ENCODE measurements at places on chromosomes 7 and 10.

- DNase-seq = no peak
These were observed 154.6 kb upstream of the NPVF start for GRCh38 chr7:25382869-25383268.

DNA sequence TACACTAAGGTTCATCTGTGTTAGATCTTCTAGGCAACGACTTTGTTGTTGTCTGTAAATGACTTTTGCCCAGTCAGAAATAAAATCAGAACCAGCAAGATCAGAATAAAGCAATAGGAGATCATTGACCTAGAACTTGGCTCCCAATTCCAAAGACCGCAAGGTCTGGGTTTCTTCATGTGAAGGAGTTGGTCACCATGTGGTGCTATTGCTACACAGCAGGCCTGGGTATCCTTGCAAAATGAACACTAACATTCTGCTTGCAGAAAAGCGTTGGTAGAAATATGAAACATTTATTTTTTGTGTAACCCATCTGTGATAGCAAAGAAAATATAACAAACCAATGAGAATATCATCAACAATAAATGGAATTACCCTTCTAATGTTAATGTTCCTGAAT, 831.0 kb downstream of the NXPH1 start:
- DNase-seq = no peak

DNA sequence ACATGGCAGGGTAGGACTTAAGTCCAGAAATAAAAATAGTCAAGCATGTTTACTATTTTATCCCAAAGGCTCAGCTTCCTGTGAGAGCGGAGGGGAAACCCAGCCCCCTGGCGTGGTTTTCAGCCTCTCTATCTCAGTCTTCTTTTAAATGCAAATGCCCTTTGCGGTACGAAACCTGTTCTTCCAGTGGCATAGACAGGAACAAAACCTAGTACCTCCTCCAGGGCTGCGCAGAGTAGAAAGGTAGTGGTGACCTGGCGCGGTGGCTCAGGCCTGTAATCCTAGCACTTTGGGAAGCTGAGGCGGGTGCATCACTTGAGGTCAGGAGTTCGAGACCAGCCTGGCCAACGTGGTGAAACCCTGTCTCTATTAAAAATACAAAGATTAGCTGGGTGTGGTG, 181.3 kb upstream of the FOXK1 start:
- no peak for DNase-seq

DNA sequence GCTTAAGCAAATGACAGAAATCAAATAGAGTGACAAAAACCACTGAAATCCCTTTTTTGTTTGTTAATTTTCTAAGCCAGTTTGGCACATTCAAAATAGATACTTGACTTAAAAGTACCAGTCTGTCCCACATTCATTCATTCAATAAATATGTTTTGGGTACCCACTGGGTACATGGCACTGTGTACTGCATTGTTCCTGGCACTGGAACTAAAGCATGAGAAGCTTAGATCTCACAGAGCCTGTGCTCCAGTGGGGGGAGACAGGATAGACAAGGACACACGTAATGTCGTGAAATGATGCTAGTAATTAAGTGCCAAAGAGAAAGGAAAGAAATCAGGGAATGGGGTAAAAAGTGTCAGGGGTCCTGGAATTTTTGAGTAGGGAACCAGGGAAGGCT, 13.0 kb downstream of the MTURN start:
- DNase-seq = no peak

DNA sequence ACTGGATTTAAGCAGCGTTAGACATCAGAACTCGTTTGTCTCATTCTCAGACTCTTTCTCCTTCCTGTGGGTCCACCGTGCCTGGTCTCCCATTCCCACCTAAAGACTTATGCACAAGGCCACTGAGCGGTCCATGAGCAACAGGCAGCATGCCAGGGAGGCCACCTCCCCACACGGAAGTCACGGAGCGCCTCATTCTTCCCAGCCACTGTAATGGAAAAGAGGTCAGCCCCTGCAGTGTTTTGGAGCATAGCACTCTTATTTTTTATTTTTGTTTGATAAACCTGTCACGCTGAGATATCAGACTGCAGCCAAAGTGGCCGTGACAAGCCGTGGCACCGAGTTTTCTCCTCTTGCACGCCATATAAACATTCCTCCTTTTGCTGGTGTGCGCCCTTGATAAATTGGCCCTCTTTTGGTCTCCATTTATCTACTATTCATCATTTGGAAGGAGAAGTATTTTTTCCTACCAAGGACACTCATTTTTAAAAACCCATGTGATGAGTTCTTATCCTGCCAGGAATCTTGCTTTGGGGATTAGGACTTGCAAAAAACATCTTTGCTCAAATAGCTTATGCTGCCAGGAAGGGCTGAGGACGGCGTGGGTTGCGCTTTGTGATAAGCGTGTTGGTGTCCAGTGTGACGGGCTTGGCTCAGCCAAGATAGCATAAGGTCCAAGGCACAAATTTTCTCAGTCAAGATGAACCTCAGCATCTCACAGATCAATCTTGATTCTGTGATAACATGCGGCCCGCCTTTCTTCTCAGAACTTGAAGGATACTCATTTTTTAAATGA, 206.0 kb downstream of the CCDC3 start:
- no peak for DNase-seq

- DNase-seq = no peak
These were observed 362.8 kb upstream of the MBL2 start for GRCh38 chr10:53135213-53135896.

DNA sequence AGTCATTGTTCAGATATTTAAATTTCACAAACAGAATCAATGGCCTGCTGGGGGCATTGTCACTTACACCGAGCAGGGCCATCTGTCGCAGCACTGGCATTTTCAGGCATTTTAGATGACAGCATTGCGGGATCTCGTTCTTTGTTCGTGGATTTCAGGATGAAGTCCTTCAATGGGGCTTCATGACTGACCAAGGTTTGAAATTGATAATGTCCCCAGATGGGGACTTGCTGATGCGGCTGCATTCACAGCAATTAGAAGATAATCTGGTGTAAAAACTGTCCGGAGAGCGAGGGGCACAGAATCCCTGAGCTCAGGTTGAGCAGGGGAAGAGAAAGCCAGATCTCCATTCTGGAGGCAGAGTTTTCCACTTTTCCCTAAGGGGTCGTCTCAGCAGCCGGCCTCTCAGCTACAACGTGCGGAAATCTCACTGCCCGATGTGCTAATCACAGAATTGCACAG, 1.9 kb upstream of the C7orf33 start:
- no peak for DNase-seq

- DNase-seq = no peak
These were observed 708 bp upstream of the GPR85 start for GRCh38 chr7:113087071-113087998.

- DNase-seq = no peak
These were observed 8.0 kb downstream of the AASS start for GRCh38 chr7:122136078-122136477.

- DNase-seq = no peak
These were observed 30.7 kb upstream of the INMT start for GRCh38 chr7:30721211-30721610.

DNA sequence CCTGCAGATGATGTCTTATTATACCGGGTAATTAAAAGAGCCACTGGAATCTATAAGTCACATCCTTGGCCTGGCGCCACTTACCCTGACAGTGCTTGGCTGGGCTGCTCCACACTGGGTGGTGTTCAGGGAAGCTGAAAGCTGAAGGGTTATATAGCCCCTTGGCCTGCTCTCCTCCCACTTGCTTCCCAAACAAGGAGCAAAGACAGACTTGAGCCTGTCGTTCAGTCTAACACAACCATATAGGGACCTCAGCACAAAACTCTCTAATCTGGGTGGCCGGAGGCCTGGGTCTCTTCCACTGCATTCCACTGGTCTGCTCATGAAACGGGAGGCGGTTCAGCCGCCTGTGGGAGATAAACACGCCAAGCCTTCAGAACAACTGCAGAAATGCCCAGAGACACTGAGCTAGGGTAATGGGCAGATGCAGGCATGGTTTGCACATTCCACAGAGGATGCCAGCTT, at the start of gene ACTA2:
ACTA2 (minus strand) TSS at position 127 of the 465 bp plus-strand sequence. CDS start 3,843 bp downstream, outside the sequence.
- no peak for DNase-seq

GRCh38 chr10:10613656-10614244, 403.9 kb upstream of the CELF2 start:
- DNase-seq = no peak

DNA sequence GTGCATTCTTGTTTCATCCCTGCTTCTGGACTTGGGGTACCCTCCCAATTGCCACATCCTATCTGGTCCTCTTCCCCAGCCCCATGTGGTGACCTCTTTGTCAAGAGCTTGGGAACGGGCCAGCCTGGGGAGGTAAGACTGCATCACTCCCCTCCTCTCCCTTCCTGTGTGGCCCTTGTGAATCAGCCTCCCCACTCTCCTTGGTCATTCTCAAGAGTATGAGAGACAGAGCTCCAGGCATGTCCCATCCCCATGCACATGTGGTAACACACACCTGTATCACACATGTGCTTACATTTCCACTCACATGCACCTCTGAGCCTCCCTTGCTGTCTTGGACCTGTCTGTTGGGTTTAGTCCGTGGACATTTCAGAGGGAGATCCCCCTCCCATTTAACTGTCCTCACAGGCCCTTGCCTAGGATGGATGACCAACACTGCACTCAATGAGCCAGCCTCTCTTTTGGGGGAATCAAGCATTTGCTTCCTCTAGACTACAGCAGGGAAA, 2.6 kb downstream of the MRPL43 start:
- no peak for DNase-seq

DNA sequence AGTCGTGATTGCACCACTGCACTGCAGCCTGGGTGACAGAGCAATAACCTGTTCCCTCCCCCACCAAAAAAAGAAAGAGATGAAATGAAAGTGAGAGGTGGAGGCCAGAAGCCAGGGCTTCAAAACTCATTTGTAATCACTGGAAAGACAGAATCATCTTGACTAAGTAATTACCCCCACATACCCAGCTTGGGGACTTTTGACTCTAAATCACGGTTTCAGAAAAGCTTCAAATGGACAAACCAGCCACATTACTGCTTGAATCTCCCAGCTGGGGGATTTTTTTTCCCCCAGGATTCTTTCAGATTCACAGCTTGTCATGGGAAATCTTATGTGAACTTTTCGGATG, 361.0 kb downstream of the FRMD4A start:
- no peak for DNase-seq

DNA sequence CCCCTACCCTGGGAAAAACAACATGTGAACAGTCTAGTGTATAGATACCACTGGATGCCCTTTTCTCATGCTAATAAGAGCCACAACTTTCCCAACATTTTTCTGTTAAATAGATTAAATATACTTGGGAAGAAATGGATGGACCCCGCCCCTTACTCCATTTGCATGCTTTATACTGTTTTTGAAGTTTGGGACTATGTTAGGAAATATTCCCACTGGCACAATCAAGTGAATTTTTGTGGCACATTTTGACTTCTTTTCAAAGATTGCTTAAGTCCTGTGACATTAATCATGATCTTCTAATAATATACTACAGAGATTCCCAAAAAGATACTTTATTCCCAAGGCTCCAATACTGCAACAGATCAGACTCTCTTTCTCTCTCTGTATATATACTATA, 216.6 kb downstream of the TWIST1 start:
- no peak for DNase-seq

GRCh38 chr10:77746047-77746707, 108.6 kb upstream of the KCNMA1 start:
- DNase-seq = no peak

DNA sequence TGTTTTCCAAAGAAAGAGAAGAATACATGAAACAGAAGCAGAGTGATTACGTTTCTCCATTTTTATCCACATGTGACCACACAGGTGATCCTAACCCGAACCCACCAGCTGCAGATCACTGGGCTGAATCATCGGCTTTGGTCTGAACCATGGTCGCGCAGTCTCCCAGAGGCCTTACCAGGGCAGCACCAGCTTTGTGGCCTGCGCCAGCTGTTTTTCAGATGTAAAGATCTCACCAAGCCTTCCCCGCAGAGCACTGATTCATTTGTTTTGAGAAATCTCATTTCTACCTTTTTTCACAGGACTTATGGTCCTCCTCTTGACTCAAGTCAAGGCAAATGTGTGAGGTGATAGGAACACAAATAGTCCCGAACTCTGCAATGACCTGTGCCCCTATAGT, 207.0 kb upstream of the PPP2R2D start:
- no peak for DNase-seq

All from T-helper 9 cell (primary cell).